ENCODE measurements at places on chromosomes 1 and 21.

GRCh38 chr1:228884196-228884595, 148.9 kb downstream of the RHOU start:
- no peak for DNase-seq

GRCh38 chr1:233959102-233959501, 54.6 kb downstream of the SLC35F3 start:
- DNase-seq: no peak

DNA sequence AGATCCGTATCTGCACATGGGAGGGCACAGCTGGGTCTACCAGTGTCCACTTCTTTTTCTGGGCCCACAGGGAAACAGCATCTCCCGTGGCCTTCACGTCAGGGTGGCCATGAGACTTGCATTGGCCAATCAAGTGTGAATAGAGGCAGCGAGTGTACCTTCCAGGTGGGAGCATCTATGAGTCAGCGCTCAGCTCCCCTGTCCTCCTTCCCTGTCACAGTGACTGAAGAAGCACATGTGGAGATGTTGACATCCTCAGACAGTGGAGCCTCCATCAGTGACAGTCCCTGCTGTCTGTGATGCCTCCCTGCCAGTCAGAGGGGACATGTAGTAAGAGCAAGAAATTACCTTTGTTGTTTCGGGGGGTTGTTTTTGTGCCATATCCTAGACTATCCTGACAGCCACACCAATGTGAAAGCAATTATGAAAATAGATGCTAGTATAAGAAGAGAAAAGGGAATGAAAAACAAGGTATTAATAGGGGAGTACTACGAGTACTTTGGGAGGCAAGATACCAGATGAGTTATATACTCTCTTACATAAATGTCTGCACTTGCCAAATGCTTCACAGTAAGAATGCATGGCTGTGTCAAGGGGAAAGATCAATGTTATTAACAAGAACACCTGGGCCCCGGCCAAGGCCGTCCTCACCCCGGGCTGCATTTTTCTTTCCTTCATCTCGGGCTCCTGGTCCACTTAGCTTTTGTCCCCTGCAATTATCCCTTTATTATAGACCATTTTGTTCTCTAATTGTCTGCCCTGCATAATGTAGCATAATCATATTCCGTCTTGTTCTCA, 86.0 kb downstream of the MATN1 start:
- peak; percentile 72 for DNase-seq

GRCh38 chr1:53393325-53393792, 65.5 kb upstream of the LRP8 start:
- peak; percentile 28 for DNase-seq

DNA sequence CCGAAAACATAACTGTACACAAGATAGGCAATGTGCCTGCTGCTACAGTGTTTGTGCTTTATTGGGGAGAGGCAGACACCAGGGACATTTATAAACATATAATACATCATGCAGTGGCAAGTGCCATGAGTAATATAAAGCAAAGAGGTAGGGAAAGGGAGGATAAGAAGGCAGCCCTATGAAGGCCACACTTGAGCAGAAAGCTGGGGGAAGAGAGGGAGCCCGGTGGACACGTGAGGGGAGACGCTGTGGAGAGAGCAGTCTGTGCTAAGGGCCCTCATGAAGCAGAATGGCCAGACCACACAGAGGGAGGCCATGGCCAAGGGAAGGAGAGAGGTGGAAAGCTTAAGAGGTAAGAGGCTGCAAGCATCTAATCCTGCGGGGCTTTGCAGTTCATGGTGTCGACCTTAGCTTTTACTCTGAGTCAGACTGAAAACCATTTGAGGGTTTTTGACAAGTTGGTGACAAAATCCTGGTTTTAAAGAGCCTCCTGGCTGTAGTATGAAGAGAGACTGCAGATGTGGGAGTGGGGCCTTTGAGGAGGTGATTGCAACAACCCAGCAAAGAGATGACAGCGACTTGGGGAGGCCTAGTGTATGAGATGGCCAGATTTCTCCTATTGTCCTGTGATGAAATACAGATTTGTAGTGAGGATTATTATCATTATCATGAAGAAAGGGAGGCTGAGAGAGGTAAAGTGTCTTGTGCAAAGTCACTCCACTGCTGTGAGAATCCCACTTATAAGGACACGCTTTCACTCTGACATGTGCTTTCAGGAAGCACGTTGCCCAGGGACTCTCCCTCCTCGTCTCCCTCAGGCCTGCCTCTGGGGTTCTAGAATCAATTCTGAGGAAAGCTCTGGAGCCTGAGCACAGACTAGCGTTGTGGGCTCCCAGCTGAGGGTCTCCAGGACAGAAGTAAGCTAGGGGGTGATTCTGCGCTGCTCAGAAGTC, 192.9 kb downstream of the RHOU start:
- DNase-seq: no peak

DNA sequence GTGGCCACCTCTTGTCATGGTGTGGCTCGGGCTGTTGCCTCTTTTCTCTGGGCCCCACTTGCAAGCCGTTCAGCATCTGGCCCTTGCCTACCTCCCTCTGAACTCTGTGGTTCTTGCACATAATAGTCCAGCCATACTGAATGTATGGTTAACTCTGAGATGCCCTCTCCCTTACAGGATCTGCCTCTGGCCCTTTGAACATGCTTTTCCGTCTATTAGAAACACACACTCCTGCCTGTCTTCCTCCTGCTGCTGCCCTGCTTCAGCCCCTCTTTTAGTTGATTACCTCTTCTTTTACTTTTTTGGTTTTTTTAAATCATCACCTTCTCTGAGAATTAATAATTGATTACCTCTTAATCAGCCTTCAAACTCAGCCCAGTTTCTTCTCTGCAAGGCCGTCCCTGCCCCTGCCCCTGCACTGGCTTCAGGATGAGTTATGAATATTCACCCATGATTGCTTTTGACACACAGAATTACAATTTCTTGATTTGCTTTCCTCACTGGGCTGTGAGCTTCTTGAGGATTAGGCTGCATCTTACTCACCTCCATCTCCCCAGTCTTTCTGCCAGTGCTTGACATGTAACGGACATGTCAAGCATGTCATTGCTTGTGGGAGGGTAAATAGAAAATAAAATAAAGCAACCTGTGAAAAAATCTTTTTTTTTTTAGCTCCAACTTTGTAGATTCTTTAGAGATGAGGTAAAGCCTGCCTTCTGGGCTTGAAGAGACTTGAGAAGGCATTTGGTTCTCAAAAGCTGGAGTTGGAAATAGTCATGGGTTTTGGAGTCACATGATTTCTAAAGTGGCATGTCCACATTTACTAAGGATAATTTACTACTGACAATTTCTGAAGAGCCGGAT, 158.3 kb downstream of the PLXNA2 start:
- no peak for DNase-seq

DNA sequence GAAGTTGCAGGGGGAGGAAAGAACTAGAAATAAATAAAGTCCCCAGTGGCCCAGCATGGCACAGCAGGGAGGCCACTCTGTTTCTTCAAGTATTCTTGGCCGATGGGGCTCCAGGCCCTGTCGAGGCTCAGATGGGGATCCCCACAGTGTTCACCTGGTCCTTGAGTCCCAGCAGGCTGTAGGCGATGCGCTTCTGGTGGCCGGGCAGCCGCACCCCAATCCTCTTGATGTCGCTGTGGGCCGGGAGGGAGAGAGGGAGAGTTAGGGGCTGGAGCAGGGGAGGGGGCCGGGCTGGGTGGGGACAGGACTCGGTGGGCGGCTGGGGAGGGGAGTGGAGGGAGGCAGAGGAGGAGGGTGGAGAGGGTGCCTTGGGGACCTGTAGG, 30.8 kb downstream of the EPHA2 start:
- no peak for DNase-seq

DNA sequence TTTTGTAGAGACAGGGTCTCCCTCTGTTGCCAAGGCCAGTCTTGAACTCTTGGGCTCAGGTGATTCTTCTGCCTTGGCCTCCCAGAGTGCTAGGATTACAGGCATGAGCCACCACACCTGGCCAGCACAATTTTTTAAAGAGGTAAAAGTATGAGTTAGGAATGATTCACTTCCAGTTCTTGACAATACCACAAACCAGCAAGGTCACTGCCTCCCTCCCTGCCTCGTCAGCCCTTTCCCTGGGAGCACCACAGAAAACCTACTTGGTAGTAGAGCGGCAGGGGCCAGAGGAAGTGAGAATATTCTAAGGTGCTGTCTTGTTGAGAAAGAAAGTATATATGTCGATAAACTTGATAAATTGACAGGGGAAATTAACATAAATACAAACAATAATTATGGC, 10.8 kb upstream of the CDA start:
- DNase-seq: no peak

GRCh38 chr1:29513357-29513756, 277.0 kb downstream of the PTPRU start:
- DNase-seq: peak; percentile 65

DNA sequence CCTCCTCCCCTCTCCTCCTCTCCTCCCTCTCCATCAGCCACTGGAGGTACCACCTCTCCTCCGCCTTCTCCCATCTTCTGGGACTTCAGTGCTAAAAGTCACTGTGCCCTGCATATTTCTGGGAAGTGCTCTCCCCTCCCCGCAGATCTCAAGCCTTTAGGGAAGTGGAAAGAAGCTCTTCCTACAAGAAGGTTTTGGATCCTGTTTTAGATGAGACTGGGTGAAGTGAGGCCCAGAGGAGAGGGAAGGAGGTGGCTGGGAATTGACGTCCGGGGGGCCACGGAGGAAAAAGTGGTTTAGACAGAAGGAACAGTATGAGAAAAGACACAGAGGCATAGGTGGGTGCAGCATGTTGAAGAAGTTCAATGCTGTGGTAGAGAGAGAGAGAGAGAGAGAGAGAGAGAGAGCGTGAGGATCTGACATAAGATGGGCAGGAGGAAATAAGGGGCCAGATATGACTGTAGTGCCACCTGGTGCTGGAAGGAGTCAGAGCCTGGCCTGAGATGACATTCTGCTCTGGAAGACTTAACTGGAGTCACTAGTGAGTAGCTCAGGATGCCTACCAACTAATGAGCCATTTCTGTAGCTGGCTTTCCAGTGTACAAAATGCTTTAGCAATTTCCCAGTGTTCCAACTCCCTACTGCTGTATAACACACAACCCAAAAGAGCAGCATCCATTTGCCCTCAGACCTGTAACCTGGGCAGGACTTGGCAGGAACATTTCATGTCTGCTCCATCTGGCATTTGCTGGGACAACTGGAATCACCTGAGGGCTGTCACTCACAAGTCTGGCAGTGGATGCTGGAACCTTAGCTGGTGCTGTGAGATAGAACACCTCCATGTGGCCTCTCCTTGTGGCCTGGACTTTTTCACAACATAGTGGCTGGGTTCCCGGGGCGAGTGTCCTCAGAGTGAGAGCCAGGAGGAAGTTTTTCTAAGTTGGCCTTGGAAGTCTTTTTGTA, 16.6 kb upstream of the ZSCAN20 start:
- peak; percentile 51 for DNase-seq

DNA sequence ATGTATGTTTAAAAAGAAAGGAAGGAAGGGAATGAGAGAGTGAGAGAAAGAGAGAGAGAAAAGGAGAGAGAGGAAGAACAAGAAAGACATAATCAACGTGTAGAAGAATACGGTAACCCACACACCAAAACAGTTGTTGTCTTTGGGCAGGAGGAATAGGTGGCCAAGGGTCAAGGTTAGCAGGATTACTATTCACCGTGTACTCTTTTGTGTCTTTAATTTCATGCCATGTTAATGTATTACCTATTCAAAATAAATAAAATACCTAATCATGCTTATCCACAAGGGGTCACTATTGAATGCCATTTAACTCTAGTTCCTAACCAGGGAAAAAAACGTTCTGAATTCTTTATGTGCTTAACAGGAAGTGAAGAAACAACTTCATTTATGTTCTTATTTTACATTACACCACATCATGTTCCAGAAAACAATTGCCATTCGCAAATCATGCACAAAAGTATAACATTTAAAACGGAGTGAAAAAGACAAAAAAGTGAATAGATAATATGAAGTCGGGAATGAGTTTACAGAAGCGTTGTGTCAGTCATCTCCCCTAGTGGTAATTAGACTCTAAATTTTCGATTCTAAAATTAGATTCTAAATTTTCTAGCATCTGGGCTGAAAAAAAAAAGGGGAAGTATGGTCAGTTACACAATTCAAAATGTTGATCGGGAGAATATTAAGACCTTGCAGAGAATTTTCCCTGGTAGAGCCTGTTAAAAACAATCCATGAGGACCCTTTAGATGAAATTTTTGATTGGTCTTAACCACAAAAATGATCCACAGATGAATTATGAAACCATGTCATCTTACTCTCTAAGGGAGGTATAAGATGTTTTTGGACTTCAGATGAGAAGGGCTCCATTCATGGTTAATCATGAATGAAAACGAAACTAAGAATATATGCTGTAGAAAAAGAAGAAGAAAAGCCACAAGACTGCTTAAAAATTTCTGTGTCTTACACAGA, 700 bp upstream of the KMO start:
- DNase-seq: peak; percentile 58

DNA sequence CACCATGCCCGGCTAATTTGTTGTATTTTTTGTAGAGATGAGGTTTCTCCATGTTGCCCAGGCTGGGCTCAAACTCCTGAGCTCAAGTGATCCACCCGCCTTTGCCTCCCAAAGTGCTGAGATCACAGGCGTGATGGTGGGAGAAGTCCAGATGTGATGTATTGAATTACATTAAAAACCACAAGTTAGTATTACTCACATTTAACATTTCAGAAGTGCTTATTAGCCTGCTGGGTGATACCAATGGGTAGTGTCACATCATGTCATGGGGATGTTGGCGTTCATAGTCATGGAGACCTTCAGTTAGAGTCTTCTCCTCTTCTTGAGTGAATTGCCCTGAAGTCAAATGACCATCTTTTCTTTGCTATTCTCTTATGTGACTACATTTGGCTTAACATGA, 63.6 kb upstream of the VAMP3 start:
- DNase-seq: no peak

GRCh38 chr1:43021547-43022474, 63.1 kb upstream of the SLC2A1 start:
- DNase-seq: no peak

DNA sequence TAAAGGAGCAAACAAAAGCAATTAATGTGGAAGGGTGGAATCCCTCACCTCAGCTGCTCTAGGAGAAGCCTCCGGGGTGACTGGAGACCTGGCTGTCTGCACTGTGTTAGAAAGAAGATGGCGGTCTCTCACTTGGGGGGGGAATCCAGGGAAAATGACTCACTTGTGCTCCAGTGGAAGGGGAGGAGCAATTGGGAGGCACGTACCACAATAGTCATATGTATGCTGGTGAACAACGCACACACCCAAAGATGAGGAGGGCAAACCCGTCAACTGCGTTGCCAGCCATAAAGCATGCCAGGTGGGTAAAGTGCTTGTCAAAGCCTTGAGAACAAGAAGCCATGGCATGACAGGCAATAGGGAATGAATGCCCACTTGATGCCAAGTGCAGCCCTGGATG, 22.1 kb downstream of the PLEKHA6 start:
- DNase-seq: no peak

GRCh38 chr1:205318231-205318991, 3.1 kb downstream of the NUAK2 start:
- DNase-seq: peak; percentile 66

Measured in COR-L47 (cell line).